ENCODE measurements at places on chromosomes 6 and 20.

- no peak for DNase-seq
Measured at GRCh38 chr20:19682249-19682648, 75.8 kb upstream of the RIN2 start.

DNA sequence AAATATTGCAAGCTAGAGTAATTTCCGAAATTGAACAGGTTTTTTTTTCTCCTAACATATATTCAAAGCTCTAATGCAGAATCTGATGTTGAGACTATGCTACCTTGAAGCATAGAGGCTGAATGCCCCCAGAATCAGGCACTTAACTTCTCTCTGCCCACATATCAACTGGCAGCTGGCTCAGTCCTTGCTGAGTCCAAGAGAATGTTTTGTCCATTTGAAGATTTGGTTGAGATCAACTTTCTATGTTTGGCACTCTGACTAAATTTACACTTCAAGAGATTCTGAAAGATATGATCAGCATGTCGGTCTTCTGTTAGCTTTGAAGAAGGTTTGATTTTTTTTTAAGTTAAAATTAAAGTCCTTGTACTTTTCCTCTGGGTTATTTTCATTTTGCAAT is 1298.1 kb downstream of the EPHA7 start:
- DNase-seq: no peak

DNA sequence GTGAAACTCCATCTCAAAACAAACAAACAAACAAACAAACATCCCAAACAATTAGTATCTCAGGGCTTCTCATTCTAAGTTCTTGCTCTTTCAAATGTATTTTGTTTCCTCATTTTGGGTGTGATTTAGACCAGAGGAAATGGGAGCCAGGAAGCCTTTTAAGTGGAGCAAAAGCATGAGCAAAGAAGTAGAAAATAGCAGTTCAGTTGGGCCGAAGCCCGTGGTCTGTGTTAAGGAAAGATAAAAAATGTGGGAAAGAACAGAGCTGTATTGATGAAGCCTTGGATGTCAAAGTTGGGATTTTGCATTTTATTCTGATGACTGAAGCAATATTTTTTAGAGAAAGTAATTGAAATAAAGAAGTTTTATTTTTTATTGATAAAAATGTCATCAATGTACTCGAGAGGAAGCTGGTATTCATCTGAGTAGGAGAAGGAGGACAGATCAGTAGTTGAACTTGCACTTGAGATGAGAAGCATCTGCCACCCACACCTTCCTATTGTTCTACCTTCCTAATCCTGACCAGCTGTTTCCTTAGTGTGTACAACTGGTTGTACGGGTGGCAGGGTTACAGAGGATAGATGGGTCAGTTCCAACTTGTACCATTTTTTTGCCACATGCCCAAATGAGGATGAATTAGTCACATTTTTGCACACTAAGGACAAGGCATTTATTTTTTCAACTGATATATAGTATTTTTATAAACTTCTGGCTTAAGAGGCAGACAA is 56.1 kb downstream of the KIAA0408 start:
- no peak for DNase-seq

DNA sequence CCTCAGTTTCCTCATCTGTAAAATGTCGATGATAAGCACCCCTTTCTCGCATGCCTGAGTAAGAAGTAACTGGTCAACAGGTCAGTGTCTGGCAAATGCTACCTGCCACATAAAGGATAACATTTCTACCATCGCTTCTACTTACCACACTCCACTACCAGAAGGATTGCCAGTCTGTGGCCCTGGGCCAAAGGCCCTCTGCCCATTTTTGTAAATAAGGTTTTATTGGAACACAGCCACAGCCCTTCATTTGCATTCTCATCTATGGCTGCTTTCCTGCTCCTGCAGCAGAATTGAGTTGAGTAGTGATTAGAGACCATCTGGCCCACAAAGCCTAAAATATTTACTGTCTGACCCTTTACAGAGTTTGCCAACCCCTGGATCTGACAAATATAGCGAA is 121.8 kb downstream of the TOX2 start:
- DNase-seq: no peak

DNA sequence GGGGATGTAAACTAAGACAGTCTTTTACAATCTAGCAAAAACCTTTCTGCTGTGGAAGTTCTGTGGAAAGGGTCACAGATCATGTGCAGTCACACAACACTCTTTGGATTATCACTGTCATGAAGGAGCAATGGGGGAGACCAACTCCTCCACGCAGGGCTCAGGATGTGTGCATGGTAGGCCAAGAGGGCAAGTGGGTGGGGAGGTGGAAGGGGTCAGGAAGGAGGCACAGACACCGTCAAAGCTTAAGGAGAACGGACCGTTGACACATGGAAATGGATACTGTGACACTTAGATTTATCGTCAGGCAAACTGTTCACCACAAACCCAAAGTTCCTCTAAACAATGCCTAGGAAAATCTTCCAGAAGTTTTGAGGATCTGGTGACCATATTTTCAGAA is 215.8 kb downstream of the PAX1 start:
- DNase-seq: no peak

GRCh38 chr6:87808005-87808757 is 106.1 kb upstream of the AKIRIN2 start:
- no peak for DNase-seq

DNA sequence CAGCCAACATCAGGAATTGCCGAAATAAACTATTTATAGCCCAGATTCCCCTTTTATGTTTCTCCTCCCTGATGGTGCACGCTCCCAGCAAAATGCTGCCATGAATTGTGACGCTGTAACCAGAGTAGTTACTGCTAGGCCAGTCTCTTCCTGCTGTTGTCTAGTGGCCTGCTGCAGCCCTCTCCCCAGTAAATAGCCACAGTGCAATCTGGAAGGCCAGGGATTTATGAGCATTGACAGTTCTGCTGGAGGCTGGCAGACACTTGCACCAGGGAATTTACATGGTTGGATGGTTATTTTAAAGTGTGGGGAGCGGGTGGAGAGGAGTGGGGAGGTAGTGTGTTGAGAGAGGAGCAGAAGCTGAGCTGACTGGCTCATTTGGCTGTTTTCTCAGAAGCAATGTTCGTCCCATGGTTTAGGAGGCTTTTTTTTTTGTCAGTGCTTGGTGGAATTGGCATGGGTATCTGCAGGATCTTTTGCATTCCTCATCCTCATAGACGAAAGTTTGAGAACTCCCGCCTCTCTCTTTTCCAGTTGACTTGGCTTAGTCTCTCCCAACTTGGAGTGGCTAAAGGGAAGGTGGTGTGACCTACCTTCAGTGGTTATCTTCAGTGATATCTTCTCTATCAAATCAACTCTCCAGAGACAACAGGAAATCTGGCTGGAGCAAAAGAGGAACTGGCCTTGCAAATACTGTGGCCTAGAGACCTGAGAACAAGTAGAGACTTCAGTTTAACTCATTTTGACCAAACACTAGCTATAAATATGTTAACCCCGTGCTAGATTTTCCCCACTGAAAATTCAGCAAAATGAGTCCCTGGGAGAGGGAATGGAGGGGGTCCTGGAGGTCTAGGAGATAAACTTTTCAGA is 99.3 kb upstream of the VSTM2L start:
- no peak for DNase-seq

DNA sequence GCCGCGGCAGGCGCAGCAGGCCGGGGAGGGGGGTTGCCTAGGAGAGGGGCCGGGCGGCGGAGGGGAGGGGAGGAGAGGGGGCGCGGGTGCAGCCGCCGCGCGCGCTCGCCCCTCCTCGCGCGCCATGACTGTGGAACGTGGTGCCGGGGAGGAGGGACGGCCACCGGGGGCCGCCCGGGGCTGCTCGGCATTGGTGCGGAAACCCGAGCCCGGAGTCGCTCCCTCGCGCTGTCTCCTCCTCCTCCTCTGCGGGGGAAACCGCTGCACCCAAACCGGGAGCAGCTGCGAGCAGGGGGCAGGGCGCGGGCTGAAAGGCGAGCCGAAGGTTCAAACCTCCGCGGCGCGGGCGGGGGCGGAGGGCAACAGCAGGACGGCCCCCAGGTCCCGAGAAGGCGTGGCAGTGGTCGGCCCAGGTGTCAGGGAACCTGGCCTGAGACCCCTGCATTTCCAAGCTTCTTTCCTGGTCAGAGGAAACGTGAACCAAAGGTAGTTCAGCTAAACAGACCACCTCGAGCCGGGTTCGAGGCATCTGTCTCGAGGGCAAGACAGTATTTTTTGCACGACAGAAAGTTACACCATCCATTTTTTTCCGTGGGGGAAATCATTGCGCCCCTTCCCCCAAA is 1.4 kb upstream of the TRERF1 start:
- peak; percentile 94 for DNase-seq

GRCh38 chr20:2746636-2747265 is 53.7 kb downstream of the CPXM1 start:
- no peak for DNase-seq

DNA sequence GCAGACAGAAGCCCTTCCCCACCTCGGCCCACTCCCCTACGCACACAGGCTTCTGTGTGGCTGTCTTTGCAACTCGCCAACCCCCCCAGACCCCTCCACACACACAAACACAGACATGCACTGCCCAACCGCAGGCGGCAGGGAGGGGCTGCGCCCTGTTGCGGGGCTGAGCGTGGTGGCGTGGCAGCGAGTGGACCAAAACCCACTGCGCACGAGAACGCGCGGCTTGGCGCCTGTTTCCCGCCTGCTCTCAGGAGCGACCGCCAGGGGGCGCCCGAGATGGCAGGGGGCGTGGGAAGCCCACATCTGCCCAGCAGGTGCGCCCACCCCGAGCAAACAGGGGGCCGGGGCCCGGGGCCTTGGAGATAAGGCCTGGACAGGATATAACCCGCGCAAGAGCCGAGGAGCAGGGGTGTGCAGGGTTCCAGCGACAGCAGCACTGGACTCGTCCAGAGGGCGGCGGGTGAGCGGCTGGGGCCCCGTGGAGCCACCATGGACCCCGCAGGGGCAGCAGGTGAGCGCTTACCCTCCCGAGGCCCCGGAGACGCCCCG is at the start of gene RBPJL:
RBPJL (plus strand) TSS at position 410 of the 552 bp plus-strand sequence; CDS start at position 493, 83 bp downstream.
- no peak for DNase-seq

DNA sequence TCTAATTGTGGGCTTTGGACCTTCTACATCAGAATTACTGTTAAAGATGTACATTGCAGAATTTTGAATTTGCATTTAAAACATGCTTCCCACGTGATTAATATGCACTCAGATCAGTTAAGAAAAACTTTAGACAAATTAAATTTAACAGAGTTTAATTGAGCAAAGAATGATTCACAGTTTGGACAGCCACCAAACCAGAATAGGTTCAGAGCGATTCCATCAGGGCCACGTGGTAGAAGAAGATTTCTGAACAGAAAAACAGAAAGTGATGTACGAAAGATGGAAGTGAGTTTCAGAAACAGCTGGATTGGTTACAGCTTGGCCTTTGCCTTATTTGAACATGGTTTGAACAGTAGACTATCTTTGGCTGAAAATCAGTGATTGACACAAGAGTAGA is 704.2 kb upstream of the MAP3K7 start:
- no peak for DNase-seq

- no peak for DNase-seq
Measured at GRCh38 chr6:137989664-137990063, 117.6 kb downstream of the PERP start.

GRCh38 chr20:26163890-26164289 is 467.2 kb upstream of the ZNF337 start:
- DNase-seq: no peak

DNA sequence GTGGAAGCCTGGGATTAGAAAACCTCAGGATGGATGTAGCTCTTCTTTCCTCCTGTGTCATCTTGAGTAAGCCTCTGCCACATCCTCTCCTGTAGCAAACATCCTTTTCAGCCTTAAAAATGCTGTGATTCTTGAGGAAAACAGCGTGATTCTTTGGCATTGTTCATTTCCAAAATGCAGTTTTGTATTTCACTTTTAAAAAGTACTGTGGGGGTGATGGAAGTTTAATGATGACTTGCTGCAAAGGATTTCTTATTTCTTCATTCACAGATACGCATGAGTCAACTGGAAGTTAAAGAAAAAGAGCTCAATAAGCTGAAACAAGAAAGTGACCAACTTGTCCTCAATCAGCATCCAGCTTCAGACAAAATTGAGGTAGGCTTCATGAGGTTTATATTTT is 23.9 kb upstream of the SNRNP48 start:
- DNase-seq: no peak

- no peak for DNase-seq
Measured at GRCh38 chr6:87200469-87201175, 45.3 kb downstream of the ZNF292 start.

- DNase-seq: no peak
Measured at GRCh38 chr20:14199111-14199510, 138.3 kb downstream of the FLRT3 start.

DNA sequence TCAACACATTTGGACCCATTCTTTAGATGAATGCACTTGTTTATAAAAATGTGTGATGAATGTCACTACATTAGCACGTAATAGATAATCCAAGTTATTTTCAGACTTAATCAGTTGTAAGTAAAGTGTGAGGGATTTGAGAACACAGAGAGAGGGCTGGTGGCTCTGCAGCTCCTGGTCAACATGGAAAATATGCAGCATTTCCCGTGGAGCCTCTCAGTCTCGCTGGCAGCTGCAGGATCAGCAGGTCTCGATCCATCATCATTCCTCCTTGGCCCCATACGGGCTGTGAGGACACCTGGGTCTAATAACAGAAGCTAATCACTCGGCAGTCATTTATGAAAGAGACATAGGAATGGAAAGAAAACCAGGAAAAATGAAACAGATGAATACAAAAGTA is 390.2 kb downstream of the PRKN start:
- DNase-seq: peak; percentile 48

- DNase-seq: no peak
Measured at GRCh38 chr20:56391596-56392131, 351 bp downstream of the AURKA start.

DNA sequence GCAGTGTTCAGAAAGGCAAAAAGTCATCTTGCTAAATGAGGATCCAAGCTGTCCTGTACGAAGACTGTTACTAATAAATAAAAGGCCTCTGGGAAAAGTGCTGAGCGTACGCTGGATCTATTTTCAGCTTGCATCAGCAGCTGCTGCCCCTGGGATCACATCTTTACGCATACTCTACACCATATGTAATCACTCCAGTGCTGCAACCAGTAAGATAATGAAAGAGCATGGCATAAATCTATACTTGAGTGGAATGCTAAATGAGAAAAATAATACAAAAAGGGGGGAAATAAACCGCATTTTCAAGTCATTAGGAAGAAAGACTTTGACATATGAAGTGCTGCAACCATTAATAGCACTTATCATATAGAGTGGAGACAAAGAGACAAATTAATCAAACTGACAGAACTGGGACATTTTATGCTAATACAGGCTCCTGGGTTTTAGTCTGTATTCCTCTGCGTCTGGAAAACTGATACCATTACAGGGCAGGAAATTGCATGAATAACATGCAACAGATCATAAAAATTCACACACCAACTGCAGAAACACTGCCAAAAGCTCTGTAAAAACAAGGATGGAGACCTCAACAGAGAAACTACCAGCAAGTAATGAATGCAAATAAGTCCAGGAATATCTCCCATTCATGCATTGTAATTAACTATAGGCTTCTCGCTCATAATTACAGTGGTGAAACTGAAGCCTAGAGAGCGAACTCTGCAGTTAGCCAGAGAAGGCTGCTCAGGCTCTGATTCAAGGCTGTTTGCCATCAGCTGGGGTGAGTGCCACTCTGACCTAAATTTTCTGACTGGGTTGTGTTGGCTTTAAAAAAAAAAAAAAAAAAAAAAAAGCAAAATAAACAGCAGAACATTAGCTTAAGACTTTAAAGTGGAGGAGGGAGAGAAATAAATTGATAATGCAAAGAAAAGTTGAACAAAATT is 83.8 kb downstream of the GJA10 start:
- DNase-seq: peak; percentile 58

All from WERI-Rb-1 (cell line).